Stimulated activated CD4-positive, alpha-beta T cell treated with anti-CD3 and anti-CD28 coated beads, Interleukin-2, amount 100 ng/mL, for 24 hours (primary cell): ENCODE measurements at places on chromosomes 5 and 9.

GRCh38 chr9:99124534-99125255 lies 19.8 kb downstream of the TGFBR1 start:
- no peak for DNase-seq

DNA sequence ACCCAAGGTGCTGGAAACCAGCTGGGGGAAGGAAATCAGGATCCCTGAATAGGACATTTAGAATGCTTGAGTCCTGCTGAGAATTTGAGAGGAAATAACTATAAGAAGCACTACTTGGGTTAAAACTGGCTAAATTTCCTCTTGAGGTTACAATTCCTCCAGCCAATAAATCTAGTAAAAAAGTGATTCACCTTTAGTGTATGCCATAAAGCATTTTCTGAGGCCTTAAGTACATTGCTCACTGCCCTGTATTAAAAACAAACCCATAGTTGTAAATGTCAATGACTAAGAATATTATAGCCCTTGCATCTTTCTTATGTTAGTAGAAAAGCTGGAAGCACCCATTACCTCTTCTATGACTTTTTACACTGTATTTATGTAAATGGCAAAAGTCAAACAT lies 634.7 kb upstream of the ARRDC3 start:
- DNase-seq: no peak

DNA sequence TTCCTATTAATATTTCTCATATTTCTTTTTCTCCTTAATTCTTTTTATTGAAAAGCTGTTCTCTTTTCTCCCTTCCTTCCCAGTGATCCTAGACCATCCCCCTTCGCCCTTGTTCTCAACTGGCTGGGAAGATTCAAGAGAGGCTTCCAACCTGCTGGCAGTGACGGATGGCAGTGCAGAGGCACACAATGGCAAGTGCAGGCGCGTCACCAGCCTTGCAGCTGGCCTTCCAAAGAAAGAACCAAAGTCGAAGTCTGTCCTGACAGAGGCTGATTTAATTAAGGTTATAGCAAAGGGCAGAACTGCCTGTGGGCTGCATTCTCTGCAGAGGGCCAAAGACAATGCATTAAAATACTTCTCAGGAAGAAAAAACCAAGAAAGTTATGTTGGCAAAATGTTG lies 7.4 kb downstream of the CEMIP2 start:
- no peak for DNase-seq

GRCh38 chr5:136642976-136643375 lies 277.6 kb upstream of the TRPC7 start:
- DNase-seq: no peak

- no peak for DNase-seq
These were observed 176.1 kb upstream of the RASEF start for GRCh38 chr9:83238871-83239640.

GRCh38 chr5:22051881-22052280 lies 801.3 kb downstream of the CDH12 start:
- no peak for DNase-seq

GRCh38 chr5:61082516-61083280 lies 79.6 kb downstream of the SMIM15 start:
- DNase-seq: no peak

GRCh38 chr9:23695572-23695971 lies 130.5 kb downstream of the ELAVL2 start:
- no peak for DNase-seq

DNA sequence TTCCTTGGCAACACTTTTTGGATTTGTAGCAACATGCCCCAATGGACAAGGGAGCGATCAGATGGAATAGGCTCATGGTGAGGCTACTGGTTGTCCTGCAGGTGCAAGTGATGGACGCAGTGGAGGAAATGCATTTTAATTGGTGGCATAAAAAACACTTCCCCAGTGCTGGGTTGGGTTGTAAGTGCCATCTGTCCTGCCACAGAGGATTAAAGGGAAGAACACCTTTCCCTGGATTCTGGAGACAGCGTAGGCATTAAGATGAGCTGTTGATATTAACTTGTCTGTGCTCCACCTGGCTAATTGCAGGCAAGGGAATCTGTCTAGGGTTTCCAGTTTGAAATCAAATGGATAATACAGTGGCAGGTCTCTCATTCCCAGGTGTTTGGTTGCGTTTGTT lies 173.4 kb downstream of the ZNF462 start:
- DNase-seq: no peak

GRCh38 chr5:171688696-171689495 lies 96.7 kb upstream of the SMIM23 start:
- DNase-seq: no peak

DNA sequence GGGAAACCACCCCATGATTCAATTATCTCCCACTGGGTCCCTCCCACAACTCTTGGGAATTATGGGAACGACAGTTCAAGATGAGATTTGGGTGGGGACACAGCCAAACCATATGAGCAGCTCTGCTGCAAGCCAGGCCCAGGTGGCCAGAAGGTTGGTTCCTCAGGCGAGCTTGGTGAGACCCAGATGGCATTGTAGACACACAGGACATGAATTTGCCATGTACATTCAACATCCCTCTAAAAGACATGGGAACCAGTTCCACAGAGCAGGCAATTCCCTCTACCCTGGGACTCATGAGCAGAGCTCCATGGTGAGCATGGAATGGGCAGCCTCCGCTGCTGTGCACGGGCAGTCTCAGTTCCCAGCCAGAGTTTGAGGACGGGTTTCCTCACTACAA lies 53.3 kb downstream of the NSUN2 start:
- no peak for DNase-seq

- no peak for DNase-seq
These were observed 1178.9 kb upstream of the WWC1 start for GRCh38 chr5:167112556-167112955.

DNA sequence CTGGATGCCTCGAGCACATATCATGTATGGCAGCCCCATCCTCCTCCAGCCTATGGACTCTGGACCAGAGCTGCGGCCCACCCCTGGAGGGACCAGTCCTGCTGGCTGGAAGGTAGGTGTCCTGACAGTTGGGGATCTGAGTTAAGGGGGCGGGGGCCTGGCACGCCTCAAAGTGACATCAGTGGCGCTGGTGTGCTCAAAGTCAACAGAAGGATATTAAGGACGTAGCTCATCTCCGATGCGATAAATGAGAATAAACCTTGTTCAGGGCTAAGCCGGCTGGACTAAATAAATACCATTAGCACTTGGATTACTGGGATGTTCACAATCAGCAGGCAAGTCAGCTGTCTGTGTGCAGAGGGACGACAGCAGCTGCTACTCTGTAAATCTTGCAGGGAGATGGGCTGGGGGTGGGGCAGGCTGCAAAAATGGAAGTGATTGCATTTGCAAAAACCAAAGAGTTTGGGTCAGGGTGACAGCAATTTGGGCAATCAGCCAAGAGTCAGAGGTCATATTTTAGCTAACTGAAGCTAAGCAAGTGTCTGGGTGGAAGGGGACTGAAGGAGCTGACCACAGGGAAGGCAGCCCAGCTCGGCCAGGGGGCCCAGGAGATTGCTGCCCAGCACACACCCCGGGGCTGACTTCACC lies 80.0 kb upstream of the LRRTM2 start:
- no peak for DNase-seq

DNA sequence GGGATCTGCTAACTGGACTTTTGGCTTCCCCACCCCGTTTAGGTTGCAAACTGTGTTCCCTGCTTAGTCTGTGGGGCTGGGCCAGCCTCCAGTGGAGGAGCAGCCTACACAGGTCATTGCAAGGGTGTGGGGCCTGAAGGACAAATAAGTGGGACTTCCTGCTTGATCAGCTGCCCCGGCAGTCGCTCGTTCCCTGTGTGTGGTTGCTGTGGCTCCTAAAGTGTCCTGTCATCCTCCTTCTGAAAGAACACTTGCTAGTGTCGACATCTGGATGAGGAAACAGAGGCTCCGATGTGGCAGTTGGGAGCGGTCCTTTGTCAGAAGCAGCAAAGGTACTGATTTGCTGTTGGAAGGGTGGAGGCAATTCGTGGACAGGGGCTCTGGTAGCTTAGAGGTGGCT lies 88.9 kb upstream of the TBCA start:
- DNase-seq: no peak

- no peak for DNase-seq
These were observed 120.2 kb upstream of the FSTL4 start for GRCh38 chr5:133732536-133732935.

- DNase-seq: no peak
These were observed 82.3 kb downstream of the SLC38A9 start for GRCh38 chr5:55629815-55630214.

GRCh38 chr5:144254552-144254951 lies 83.9 kb downstream of the KCTD16 start:
- no peak for DNase-seq

DNA sequence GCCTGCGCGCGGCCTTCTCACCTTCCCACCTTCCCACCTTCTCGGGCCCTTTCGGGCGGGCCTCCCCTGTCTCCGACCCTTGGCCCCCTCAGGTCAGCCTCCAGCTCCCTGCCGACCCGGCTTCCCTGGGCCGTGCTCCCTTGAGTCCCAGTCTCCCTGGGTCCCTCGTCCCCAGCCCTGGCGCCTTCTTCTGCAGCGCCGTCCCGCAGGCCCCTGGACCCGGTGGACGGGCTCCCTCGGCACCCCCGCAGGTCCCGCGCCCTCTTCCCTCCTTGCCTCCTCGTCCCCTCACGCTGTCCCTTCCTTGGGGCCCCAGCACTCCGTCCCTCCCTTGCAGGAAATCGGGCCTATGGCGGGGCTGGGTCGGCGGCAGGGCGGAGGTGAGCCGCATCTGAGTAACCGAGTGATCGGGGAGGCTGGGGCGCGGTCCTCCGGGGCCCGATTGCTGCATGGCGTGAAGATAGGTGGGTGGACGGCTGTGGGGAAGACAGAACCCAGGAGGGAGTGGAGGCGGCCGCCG lies 7.6 kb downstream of the ARPC5L start:
- peak; percentile 45 for DNase-seq

- no peak for DNase-seq
These were observed 84.8 kb downstream of the SLC25A46 start for GRCh38 chr5:110823571-110823970.
